ENCODE measurements at places on chromosomes 3 and 15. TPM values are rescaled to one million over a fixed set of nuclear protein-coding genes. Genes with fewer than 3 reads are reported as not detected.

CASR gene
- polyA plus RNA-seq, result 27.1 TPM

ST3GAL6 gene
- polyA plus RNA-seq, result 85.2 TPM

FBXL2 gene
- 29.2 TPM for polyA plus RNA-seq

PIGB gene
- 19.7 TPM for polyA plus RNA-seq

MORC1 gene
- polyA plus RNA-seq, result 0.49 TPM

UNC13C gene
- polyA plus RNA-seq, result 12.9 TPM

GOLGA8H gene
- polyA plus RNA-seq, result 0.86 TPM

SNAP23 gene
- polyA plus RNA-seq, result 117 TPM

ACTRT3 gene
- 5.2 TPM for polyA plus RNA-seq

TF gene
- 3.9 TPM for polyA plus RNA-seq

DUOXA2 gene
- not detected for polyA plus RNA-seq

WDR72 gene
- 65.1 TPM for polyA plus RNA-seq

CLRN1 gene
- polyA plus RNA-seq, result not detected

COL6A5 gene
- 0.07 TPM for polyA plus RNA-seq

SNTN gene
- not detected for polyA plus RNA-seq

CFAP91 gene
- 15.0 TPM for polyA plus RNA-seq

DNA sequence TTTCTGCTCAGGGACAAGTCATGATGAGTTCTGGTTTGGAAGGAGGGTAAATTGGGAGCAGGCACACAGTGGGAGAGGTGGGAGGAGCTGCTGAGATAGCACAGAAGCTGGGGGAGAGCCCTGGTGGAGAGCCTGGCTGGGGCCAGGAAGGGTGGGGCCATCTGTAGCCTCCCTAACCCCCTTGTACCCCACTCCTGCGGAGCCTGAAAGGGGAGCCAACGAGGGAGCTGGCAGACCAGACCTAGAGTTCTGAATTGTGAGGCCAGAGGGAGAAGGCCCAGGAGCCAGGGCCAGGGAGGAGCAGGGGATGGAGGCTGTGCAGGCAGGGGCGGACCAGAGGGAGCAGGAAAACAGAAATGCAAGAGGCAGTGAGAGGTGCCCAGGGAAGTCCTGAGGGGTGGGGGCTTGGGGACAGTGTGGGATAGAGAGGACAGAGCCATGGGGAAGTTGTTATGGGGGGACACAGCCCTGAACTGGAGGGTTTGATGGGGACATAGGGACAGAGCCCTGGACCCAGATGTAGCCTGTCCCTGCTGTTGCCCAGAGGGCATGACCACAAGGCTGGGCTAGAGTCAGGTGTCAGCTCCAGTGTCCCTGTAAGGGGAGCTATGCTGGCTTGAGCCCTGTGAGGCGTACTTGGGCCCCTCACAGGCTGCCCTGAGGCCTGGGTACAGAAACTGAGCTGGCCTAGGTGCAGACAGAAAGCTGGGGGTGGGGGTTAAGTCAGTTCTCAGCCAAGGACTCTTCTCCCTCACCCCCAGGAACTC is 1.2 kb downstream of the TMIE start:
- DNase-seq, result no peak

GRCh38 chr3:74287557-74287956 is 326.9 kb downstream of the CNTN3 start:
- DNase-seq, result no peak

DNA sequence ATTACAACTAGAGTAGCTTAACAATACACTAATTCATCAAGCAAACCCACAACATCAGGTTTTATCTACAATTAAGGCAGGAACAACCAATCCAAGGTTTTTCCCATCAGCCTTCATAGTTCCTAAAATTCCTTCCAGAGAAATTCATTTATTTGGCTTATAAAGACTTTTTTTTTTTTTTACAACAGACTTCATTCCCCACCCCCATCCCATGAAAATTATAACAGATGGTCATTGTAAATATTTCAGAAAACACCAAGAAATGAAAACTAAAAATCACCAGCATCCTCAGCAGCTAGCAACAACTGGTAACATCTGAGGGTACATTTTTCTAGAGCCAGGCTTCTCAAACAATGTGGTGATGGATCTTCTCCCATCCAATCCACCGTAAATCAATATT is 11.0 kb downstream of the SH3BP5 start:
- DNase-seq, result no peak

GRCh38 chr15:80471881-80472280 is 67.7 kb downstream of the ARNT2 start:
- no peak for DNase-seq

- DNase-seq, result no peak
Observed at GRCh38 chr3:132344666-132345280, 27.6 kb downstream of the ACP3 start.

DNA sequence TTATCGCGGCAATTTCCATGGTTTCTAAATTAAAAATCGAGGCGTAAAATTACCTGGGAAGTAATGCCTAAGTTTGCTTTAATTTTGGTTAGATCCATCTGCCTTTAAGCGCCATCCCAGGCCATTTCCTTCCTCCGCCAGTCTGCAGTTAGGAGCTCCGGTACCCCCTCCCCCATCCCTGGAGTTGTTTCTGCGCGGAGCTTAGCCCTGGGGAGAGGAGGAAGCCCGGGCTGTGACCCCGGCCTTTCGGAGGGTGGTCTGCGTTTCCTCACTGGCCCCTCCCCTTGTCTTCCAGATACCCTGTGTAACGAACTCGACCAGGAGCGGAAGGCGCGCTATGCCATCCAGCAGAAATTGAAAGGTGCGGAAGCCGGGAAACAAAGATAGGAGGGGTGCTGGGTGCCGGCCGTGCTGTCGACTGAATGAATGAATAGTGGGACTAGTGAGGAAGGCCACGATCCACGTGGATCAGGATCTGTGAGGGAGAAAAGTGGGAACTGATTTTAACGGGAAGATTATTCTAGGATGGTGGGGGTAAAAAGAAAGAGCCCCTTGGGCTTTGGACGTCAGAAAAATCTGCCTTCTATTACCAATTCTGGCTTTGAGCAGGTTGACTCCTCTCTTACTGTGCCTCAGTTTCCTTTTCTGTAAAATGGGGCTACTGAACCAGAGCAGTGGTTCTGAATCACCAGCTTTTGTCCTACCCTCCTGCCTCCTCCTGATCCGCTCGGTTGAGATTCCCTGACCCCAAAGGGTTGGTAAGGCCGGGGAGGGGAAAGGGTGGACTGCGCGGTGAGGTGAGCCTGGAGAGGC is 6.7 kb downstream of the RNU6-1 start:
- no peak for DNase-seq

DNA sequence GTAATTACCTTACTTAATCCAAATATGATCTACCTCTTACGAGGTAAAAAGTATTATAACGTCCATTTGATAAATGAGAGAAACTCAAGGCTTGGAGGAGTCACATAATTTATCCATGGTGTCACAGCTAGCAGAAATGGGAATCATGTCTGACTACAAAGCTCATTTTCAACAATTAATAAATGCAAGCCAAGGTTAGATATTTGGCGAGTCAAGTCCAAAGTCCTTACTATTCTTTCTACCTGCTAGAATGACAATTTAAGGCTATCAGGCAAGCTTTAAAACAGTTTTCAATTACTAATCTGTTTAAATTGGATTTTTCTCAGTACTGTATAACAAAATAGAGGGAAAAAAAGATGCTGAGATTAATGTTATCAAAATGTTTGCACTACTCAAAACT is 68.6 kb downstream of the DLG1 start:
- DNase-seq, result no peak

DNA sequence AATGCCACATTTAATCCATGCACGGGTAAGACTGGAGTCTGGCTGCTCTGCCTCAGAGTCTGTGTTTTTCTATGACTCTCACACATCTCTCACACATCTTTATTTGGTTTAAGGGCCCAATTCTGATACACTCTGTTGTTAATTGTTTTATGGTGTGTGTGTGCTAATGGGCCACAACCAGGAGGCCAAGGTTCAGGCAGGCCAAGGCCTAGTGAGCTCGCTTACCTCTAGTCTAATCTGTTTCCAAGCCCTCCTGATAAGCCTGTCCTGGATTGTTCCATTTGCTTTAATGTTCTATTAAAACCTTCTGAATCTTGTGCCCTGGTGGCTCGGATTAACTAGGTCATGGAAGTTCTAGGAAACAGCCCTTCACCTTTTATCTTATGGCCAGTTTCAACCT is 445.4 kb upstream of the DPH6 start:
- no peak for DNase-seq

DNA sequence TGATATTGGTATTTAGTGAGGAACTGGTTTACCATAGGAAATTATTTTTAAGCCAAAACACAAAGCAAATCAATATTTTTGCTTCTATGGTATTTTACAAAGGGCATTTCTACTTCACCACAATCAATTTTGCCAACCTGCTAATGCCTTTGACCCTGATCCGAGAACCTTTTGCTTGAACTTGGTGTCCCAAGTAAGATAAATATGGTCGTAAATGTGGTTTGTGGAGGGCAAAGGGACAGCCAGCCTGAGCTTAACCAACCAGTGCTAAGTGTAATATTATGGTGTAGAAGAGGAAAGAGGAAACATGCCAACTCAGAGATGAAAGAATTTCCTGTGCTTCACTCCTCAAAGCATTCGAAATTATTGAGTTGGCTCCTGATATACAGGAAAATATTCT is 148.4 kb downstream of the C3orf38 start:
- DNase-seq, result no peak

GRCh38 chr3:69563151-69563550 is 176.1 kb upstream of the MITF start:
- no peak for DNase-seq

DNA sequence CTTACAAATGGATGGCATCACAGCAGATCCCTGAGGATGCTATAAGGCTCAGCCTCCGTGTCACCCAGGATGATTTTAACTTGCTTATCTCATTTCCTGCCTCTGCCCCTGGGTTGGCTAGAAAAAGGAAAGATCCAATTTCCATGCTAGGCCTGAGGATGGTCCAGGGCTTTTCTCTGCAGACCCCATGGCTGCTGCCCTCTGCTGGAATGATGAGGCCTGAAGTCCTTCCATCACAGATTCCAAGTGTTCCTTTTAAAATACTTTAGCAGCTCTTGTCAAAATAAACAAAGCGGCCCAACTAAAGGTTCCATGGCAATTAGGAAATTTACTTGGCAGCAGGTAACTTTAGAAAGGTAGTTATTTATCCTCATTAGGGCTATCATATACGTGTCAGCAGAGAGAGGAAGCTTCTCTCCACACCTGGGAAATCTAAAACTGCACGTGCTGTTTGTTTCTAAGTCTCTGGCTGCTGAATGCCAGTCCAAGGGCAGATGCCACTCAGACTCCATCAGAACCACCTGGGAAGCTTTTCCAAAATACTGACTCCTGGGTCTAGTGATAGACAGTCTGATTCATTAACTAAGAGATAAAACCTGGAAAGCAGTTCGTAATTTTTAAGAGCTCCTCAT is 401.9 kb upstream of the IL12A start:
- peak; percentile 15 for DNase-seq

- DNase-seq, result no peak
Observed at GRCh38 chr15:95416576-95416975, 913.9 kb upstream of the NR2F2 start.

- no peak for DNase-seq
Observed at GRCh38 chr15:94387849-94388441, 156.6 kb downstream of the MCTP2 start.

GRCh38 chr3:187913617-187914033 is 168.4 kb upstream of the BCL6 start:
- no peak for DNase-seq

- DNase-seq, result no peak
Observed at GRCh38 chr15:99509686-99510461, 55.9 kb upstream of the MEF2A start.

DNA sequence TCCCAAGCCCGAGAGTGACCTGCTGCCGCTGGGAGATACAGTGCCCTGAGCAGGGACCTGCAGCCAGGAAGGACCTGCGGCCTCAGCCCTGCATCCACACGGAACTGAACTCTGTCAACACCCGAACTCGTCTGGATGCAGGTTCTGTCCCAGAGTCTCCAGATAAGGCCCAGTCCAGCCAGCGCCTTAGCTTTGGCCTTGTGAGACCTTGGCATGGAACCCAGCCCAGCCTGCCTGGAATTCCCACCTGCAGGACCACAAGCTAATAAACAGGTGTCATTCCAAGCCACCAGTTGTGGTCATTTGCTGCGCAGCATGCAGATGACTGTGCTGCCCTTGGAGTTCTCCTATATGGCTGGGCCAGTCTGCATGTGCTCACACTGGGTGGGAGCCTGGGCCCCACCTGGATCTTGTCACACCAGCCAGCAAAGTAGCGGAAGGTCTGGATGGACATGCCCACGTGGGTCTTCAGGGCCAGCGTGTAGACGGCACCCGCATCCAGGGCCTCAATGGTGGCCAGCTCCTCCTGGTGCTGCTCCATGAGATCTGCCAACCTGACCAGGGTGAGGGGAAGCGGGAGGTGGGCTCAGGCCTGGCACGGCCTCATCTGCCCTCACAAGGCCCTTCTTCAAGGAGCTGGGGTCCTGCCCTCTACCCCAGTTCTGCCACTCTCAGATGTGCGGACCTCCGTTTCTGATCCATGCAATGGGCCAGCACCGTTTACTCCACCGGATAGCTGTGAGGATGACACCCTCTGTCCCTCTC is 47.2 kb upstream of the SLC41A3 start:
- no peak for DNase-seq

GRCh38 chr3:77247061-77247460 is 207.2 kb downstream of the ROBO2 start:
- DNase-seq, result no peak

- DNase-seq, result no peak
Observed at GRCh38 chr15:99142562-99142961, 37.7 kb downstream of the SYNM start.

DNA sequence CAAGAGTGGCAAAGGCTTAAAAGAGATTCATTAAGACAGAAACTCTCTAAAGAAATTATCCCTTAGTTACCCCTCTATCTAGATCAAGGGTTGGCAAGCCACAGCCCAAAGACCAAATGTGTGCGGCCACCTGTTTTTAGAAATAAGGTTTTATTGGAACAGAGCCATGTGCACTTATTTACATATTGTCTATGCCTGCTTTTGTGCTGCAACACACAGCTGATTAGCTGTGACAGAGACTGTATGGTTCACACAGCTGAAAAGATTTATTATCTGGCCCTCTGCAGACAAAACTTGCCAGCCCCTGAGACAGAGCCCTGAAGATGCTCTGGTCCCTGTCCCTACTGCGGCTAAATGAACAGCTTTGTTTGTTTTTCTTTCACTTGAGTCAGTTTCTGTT is 88.1 kb downstream of the ADAMTS9 start:
- DNase-seq, result no peak

DNA sequence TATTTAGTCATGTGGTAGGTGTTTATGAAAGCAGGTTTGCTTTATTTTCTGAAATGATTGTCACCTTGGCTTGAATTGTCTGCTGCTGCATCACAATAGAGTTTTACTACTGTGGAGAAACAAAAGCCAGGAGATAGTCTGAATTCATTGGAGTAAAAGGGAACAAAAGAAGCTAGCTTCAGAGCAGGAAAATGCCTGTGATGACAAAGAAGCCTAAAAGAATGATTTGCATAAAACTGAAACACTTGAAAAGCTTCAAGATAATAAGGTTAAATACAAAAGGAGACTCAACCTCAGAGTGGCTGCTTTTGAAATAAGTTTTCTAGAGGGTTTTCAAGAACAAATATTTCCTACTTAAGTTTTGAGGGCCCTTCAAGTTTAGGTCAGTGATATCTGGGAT is 138.3 kb downstream of the PTPRG start:
- DNase-seq, result no peak

DNA sequence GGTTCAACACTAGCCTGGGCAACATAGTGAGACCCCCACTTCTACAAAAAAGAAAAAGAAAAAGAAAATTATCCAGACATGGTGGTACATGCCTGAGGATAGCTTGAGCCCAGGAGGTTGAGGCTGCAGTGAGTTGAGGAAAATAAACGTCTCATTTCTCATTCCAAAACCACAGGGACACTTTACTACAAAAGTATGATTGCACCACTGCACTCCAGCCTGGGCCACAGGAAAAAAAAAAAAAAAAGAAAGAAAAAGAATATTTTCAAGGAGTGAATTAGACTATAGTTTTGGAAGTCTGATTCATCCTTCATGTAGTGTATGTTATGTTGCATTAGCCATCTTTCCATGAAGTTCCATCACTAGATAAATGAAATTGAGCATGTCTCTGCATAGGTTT is 149.5 kb upstream of the THBS1 start:
- DNase-seq, result no peak
